ENCODE measurements at places on chromosomes 12 and 14. TPM values are rescaled to one million over a fixed set of nuclear protein-coding genes. Genes with fewer than 3 reads are reported as not detected.

The CCER1 gene
- not detected for total RNA-seq

The KRT72 gene
- total RNA-seq = not detected

The CARMIL3 gene
- total RNA-seq = 0.34 TPM

The TAS2R42 gene
- not detected for total RNA-seq
